Stimulated activated CD4-positive, alpha-beta T cell treated with anti-CD3 and anti-CD28 coated beads, Interleukin-12 subunit alpha, Interleukin-12 subunit beta, amount 100 ng/mL, for 48 hours (primary cell): ENCODE measurements at places on chromosomes 6 and 20.

GRCh38 chr6:37319156-37319555 is 34.6 kb upstream of the RNF8 start:
- DNase-seq: no peak

- DNase-seq: no peak
These were observed 38.2 kb downstream of the CAP2 start for GRCh38 chr6:17431581-17431980.

DNA sequence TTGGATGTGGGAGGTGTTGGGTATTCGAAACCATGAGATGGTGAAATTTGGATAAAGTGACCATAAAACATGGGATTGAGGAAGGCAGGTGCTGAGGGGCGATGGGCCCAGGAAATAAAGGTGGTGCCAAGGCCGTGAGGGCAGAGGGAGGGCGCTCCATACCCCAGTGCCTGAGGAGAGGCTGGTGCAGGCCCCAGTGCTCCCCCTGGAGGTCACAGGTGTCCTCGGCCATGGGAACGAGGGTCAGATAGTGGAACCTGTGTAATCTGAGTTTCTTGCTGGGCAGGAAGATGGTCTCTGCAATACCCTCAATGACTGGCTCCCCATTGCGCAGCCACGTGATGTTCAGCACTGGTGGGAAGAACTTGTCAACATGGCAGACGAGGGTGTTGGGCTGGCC is 16.2 kb downstream of the HLA-DPB1 start:
- DNase-seq: peak; percentile 57

DNA sequence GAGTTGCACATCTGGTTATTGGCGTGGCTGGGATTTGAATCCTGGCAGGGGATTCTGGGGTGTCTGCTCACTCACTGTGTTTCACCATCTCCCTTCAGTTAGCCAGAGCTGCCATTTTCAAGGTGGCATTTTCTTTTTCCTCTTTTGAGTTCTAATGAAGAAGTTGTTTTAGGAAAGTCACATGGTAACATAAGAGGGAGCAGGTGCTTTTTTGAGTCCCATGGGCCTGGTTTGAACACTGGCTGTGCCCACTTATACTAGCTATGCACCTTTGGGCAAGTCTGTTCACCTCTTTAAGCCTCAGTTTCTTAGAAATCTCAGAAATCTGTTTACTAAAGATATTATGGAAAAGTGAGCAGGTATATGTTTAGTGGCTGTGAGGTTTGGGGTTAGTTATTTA is 39.6 kb downstream of the ANKS1A start:
- DNase-seq: no peak
